ENCODE measurements at places on chromosomes 6 and 20. TPM values are rescaled to one million over a fixed set of nuclear protein-coding genes. Genes with fewer than 3 reads are reported as not detected.

DNA sequence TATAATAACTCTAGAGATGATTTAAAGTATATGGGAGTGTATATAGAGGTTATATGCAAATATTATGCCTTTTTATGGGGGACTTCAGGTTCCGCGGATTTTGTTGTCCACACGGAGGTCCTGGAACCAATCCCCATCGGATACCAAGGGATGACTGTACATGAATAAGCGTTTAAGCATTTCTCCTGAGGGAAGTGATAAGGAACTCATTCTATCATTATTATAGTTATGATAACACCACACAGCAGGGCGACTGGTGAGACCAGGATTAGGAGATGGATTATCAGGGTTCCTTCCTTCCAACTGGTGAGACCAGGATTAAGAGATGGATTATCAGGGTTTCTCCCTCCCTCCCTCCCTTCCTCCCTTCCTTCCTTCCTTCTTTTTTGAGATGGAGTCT is 6.6 kb downstream of the ECI2 start:
- no peak for DNase-seq

DNA sequence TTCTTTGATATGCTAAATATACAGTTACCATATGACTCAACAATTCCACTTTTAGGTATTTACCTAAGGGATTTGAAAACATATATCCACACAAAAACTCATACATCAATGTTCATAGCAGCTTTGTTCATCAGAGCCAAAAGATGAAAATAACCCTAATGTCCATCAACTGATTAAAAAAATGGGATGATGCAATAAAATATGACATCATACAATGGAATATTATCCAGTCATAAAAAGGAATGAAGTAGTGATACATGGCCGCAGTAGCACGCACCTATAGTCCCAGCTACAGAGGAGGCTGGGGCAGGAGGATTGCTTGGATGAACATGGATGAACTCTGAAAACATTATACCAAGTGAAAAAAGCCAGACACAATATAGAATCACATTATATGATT is 101.4 kb upstream of the SIRPA start:
- DNase-seq = no peak

Gene ZC2HC1B
- total RNA-seq = not detected

- no peak for DNase-seq
Observed at GRCh38 chr6:159066483-159066882, 21.7 kb upstream of the TAGAP start.

Gene PKIB
- 48.1 TPM for total RNA-seq

Data from glutamatergic neuron (in vitro differentiated cells).